ENCODE measurements at places on chromosomes 1 and 21.

- no peak for DNase-seq
Measured at GRCh38 chr1:187018291-187018690, 189.5 kb downstream of the PLA2G4A start.

GRCh38 chr1:184393962-184394361, 7.1 kb downstream of the C1orf21 start:
- DNase-seq = no peak

DNA sequence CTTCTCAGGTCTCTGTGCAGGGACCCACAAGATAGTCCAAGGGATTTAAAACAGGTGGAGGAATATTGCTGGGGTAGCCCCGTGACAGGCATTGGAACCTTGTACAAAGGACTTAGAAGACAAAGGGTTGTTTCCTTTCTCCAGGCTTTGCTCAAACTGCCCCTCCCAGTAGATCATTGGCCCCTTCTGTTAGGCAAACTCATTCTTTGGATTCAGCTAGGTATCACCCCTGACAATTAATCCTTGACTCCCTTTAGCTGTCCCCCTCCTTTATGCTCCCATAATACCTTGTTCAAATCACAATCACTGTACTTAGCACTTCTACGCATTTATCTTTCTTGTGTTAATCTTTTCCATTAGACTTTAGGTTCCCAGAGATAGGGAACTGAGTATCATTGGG, 360.5 kb downstream of the KCNH1 start:
- no peak for DNase-seq

GRCh38 chr1:193417403-193417802, 231.0 kb upstream of the B3GALT2 start:
- DNase-seq = no peak

- peak; percentile 70 for DNase-seq
Measured at GRCh38 chr1:2290595-2291510, 62.7 kb downstream of the SKI start.

- DNase-seq = no peak
Measured at GRCh38 chr1:227759341-227760300, 24.4 kb downstream of the SNAP47 start.

GRCh38 chr1:222390181-222390580, 157.7 kb downstream of the HHIPL2 start:
- DNase-seq = no peak

- no peak for DNase-seq
Measured at GRCh38 chr1:14767075-14767474, 168.6 kb downstream of the KAZN start.

- DNase-seq = no peak
Measured at GRCh38 chr1:200112290-200112689, 84.8 kb downstream of the NR5A2 start.

- no peak for DNase-seq
Measured at GRCh38 chr1:211939876-211940468, 95.4 kb downstream of the INTS7 start.

DNA sequence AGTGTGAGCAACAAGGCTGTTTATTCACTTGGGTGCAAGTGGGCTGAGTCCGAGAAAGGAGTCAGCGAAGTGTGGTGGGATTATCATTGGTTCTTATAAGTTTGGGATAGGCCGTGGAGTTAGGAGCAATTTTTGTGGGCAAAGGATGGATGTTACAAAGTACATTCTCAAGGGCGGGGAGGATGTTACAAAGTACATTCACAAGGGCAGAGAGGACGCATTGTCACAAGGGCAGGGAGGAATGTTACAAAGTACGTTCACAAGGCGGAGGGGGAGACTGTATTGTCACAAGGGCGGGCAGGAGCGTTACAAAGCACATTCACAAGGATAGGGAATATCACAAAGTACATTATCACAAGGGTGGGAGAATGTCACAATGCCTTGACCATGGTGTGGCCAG, 5.2 kb upstream of the TMEM183A start:
- no peak for DNase-seq

- no peak for DNase-seq
Measured at GRCh38 chr21:15097580-15097979, 32.8 kb upstream of the NRIP1 start.

GRCh38 chr21:43347461-43348169, 79.3 kb downstream of the SIK1 start:
- no peak for DNase-seq

GRCh38 chr1:53249706-53250105, 11.4 kb upstream of the MAGOH start:
- no peak for DNase-seq

DNA sequence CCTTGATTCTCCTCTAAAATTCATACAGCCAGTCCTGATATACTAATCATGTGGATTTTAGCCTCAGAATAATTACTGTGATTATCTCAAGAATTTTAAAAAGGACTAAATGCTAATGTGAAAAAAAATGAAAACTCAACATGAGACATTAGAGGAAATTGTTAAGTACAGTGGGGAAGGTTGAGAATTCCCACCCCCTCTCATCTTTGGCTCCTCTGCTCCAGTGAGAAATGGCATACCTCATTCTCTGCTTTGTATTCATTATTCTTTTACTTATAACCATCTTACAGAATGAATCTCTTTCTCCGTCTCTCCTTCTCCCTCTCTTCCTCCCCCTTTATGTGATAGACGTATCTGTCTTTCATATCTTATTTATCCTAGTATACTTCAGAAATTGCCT, 70.9 kb downstream of the DIRAS3 start:
- no peak for DNase-seq

DNA sequence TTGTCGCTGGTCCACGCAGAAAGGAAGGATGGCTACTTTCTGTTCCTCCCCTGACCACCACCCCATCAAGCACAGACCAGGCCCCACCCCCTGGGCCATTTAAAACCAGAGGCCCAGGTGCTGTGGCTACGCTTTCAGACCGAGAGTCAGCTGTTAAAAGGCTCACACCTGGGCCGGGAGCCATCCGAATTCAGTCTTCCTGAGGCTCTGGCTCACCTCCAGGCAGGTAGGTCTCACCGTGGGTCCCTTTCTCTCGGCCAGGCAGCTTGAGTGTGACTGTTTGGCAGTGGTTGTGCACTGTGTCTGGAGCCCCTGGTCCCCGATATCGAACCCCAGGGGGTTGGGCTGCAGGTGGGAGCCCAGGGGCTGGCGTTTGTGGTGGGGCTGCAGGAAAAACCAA, 7.2 kb downstream of the ACTL8 start:
- no peak for DNase-seq

- DNase-seq = no peak
Measured at GRCh38 chr1:27137544-27138075, 17.3 kb downstream of the SLC9A1 start.

DNA sequence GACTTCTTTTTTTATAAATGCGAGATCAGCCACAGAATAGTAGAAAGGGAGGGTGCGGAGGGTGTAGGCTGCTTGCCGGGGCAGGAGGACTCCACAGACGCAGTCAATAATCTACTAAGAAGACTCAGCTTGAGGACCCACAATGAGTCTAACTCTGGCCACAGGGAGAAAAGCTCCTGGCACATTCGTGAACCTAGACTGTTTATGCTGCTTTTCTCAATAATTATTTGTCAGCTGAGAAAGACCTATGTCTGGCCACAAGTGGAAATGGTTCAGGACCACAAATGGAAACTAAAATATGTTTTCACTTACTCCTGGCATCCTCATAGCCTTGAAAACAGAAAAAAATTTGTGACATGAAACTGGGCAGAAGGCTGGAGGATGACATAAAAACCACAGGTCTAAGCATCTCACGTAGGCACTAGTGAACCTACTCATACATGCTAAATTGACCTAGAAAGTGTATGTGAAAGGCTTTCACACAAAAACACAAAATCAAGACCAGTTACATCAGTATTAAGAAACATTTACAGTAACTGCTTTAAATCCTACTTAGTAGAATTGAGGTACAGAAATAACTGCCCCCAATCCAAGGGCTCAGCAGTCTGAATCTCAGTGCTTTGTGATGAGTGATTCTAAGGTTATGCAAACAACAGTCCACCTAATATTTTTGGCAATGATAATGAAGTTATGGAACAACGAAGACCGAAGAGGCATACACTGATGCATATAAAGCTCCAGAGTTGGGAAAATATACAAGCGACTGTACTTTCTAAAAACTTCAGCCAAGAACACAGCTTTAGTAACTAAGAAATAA, 159.5 kb downstream of the SLC45A1 start:
- DNase-seq = no peak

GRCh38 chr1:175217721-175218531, 25.4 kb upstream of the KIAA0040 start:
- no peak for DNase-seq

GRCh38 chr1:238088560-238089290, 198.0 kb upstream of the ZP4 start:
- no peak for DNase-seq

- no peak for DNase-seq
Measured at GRCh38 chr1:175075572-175076568, 8.2 kb downstream of the TNN start.
